ENCODE measurements at places on chromosomes 13 and 19.

- no peak for DNase-seq
These were observed 389.5 kb downstream of the KCNRG start for GRCh38 chr13:50404769-50405168.

GRCh38 chr13:85243831-85244230 is 555.4 kb downstream of the SLITRK6 start:
- DNase-seq = no peak

- no peak for DNase-seq
These were observed 70.5 kb downstream of the GADD45B start for GRCh38 chr19:2546128-2547032.

DNA sequence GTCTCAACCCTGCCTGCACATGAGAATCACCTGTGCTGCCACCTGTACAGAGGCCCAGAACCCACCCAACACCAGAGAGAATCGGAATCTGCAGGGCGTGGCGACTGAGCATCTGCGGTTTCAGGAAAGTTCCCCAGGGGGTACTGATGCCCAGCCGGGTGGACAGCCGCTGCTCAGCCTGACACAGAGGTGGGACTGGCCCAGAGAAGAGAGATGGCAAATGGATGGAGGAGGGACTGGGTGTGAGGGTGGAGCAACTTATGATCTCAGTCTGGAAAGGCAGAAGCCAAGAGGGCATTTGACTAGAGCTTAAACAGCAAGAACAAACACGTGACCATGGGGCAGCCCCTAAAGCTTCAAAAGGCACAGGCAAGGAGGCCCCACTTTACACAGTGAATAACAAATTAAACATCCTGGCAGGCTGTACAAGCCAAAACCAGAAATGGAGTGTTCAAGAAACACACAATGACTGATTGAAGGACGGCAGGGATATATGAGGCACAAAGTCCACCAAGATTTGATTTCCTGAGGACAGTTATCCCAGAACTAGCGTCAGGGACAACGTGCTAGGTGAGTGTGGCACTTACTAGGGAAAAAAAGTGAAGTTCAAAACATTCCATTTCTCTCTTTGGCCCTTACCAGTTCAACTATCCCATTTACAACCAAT is 3.1 kb downstream of the RANBP3 start:
- peak; percentile 41 for DNase-seq

GRCh38 chr13:99389520-99390304 is 82.5 kb upstream of the GPR183 start:
- no peak for DNase-seq

DNA sequence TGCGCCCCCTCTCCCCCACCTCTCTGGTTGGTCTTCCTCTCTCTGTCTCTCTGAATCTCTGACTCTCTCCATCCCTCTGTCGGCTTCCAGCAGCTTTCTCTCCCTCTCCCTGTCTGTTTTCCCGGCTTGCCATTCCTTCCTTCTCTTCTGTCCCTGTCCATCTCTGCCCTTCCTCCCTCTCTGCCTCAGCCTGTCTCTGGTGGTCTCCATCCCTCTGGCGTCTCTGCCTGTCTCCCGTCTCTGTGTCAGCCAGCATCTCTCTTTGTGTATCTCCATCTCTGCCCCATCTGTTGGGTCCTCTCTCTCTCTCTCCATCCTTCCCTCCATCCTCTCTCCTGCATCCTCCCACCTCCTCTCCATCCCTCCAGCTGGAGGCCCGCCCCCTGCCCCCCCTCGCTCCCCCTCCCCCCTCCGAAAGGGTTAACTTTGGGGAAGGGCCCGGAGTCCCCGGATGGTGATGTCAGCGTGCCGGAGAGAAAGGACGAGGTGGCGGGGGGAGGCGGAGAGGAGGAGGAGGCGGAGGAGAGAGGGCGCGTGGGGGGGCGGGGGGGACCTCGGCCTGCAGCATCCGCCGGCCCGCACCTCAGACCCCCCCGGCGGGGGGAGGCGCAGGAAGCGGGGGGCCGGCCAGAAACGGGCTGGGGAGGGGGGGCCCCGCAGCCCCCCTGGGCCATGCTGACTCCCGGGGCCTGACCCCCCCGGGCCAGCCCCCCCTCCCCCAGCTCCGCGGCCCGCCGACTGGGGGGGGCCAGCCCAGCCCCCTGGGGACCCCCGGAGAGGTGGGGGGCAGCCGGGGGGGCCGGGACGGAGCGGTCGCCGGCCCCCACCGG is at the start of gene BRSK1:
Gene BRSK1 (plus strand): TSS at position 450 of the 830 bp plus-strand sequence. CDS start 446 bp downstream, outside the sequence.
- DNase-seq = peak; percentile 42

DNA sequence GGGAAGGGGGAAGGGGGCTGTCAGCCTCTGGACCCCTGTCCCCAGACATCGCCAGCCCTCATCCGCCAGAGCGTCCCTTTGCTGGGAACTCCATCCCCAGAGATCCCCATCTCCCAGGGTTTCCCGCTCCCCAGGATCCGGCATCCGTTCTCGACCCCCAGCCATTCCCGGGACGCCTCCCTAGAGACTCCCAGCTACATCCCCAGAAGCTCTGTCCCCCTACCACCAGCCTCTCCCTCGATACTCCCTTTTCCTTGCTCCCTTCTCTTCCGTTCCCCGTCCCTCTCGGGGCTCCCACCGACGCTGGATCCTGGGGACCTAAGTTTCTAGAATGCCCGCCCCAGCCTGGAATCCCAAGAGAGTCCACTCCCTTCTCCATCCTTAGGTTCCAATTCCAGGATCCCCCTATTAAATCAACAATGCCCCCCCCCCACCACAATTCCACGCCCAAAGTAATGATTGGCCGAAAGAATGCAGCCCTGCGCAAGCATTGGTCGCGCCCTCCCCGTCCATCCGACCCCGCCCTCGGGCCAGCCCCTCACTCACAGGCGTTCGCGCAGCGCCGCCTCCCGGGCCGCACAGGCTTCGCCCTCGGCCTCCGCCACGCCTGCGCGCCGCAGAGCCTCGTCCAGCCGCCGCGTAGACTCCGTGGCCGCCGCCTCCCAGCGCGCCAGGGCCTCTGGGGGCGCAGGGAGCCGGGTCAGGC is 3.2 kb downstream of the CCDC194 start:
- DNase-seq = peak; percentile 80

GRCh38 chr13:112688560-112689302 is 1.1 kb upstream of the ATP11A start:
- DNase-seq = peak; percentile 22
